Stimulated activated CD4-positive, alpha-beta T cell treated with anti-CD3 and anti-CD28 coated beads, Interleukin-12 subunit alpha, Interleukin-12 subunit beta, amount 100 ng/mL, for 4 hours (primary cell): ENCODE measurements at places on chromosomes 16 and 17.

- DNase-seq, result no peak
These were observed 101.2 kb downstream of the FTO start for GRCh38 chr16:53805113-53805512.

- DNase-seq, result no peak
These were observed 102.1 kb downstream of the PLCG2 start for GRCh38 chr16:81881228-81881627.

DNA sequence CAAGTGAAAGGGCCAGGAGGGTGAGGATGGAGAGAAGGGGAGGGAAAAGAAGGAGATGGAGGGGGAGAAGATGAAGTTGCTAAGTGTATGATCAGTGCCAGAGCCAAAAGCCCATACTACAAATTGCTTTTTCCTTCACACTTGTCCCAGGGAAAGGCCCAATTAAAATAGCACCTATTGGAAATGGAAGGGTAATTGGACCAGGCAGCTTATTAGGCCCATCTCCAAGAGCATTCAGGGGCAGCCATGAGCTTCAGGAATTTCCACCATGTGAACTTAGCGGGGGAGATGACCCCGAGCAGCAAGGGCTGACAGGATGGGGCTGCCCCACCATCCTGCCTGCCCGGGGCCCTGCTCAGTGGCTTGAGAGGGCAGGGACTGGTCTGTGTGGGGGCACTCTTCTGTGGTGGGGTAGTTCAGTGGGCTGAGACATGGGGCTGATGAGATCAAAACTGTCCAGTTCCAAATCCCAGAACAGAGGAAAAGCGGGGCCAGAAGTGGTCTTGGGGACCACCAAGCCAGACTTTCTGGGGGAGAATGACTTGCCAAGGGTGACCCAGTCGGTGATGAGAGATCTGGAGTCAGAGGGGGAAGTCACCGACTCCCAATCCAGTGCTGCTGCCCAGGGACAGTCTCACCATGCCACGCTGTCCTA lies 27.5 kb downstream of the GOSR2 start:
- DNase-seq, result no peak

- no peak for DNase-seq
These were observed 28.5 kb downstream of the GLP2R start for GRCh38 chr17:9854255-9854654.

- no peak for DNase-seq
These were observed 13.0 kb upstream of the NFATC3 start for GRCh38 chr16:68072038-68072695.
